ENCODE measurements at places on chromosomes 12 and 14.

DNA sequence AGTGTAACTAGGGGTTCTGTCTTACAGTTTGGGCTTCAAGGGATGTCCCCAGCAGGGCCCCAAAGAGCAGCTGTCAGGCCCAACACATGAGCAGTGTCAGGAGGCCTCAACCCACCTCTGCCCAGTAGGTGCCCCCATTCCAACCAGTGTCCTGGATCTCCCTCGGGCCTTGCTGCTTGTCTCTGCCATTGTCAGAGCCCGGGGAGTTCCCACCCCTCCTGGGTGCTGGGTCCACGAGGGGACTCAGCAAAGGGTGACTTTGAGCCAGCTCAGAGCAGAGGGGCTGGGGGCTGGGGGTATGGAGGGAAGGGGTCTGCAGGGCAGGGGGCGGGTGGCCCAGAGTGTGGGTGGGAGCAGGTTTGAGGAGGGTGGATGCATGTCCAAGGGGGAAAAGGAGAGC lies 18.0 kb upstream of the BEGAIN start:
- no peak for DNase-seq

- DNase-seq = no peak
Measured at GRCh38 chr14:41549821-41550607, 56.7 kb upstream of the LRFN5 start.

DNA sequence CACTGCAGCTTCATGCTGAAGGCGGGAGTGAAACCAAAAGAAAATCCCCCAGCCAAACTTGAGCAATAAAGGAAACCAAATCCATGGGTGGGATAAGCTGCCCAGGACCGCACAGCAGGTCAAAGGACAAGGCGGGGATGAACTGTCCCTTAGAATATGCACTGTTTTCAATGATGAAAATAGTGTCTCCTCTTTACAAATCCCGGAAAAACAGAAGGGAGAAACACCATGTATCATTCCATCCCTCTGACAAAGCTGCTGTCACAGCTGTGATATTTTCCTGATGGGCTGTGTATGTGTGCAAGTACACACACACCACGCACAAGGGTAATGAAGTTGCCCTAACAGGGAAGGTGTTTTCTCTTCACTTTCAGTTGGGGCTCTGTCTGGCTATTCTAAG lies 70.3 kb downstream of the ACTN1 start:
- DNase-seq = no peak

GRCh38 chr14:102622262-102622885 lies 29.9 kb downstream of the RCOR1 start:
- no peak for DNase-seq
